SIG-M5 (cell line): ENCODE measurements at places on chromosomes 7 and 10.

DNA sequence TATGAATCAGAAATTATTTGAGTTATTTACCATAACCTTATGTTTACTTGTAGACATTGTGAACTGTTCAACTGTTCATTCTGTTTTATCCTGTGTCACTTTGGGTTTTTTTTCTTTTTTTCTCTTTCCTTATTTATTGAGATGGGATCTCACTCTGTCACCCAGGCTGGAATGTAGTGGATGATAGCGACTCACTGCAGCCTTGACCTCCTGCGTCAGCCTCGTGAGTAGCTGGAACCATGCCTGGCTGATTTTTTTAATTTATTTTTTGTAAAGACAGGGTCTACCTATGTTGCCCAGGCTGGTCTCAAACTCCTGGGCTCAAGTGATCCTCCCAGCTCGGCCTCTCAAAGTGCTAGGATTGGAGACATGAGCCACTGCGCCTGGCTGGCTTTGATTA lies 97.1 kb downstream of the CSTF2T start:
- DNase-seq, result no peak

GRCh38 chr7:137084607-137085380 lies 216.3 kb downstream of the CHRM2 start:
- DNase-seq, result no peak

DNA sequence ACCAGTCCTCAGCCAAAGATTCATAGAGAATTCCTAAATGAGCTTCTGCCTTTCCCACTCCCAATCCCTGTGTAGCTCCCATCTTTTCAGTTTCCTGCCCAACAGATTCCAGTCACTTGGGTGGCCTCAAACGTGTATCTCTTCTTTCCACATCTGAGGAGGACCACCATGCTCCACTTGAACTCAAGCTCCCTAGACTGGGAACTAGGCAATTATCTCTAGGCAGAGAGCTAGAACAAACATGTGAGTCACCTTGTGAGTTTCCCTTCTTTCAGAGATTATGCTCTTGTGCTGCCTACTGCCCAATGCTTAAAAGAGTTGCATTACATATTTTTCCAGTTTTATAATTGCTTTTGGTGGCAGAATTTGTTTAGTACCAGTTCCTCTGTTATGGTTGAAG lies 178.0 kb downstream of the MDFIC start:
- no peak for DNase-seq

DNA sequence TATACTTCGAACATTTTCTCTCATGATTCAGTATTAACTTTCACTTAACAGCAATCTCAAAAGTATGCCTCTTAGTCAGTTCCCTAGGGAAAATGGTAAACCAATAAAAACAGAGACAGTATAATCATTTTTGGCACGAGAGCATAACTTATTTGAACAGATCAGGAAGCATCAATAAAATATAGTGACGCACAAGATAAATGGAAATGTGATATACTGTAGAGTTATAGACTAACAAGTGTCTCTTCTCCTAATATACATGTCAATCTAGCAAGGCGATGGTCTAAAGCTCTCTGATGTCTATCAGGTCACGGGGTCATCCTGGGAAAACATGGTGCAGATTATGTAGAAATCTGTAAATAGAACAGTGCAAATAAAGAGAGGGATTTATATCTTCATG lies 131.6 kb downstream of the HGF start:
- no peak for DNase-seq

DNA sequence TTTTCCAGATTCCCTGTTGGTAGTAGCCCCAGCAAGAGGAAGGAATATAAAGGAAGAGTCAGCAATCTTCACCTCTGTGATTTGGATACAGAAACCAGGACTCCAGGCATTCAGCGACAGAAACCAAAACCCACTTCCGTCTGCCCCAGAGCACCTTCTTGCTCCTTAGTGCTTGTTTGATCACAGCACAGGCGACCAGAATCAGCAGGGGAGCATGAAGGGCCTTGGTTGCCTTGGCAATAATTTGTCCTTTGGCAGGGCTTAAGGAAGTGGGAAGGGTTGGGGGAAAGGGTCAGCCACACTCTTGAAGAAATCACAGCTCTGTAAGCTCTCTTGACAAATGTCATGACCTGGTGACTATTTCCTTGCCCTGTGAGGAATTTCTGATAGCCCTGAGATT lies 379.6 kb downstream of the OTUD1 start:
- DNase-seq, result no peak

- DNase-seq, result no peak
These were observed 67.3 kb upstream of the DNAJB6 start for GRCh38 chr7:157269341-157270059.

DNA sequence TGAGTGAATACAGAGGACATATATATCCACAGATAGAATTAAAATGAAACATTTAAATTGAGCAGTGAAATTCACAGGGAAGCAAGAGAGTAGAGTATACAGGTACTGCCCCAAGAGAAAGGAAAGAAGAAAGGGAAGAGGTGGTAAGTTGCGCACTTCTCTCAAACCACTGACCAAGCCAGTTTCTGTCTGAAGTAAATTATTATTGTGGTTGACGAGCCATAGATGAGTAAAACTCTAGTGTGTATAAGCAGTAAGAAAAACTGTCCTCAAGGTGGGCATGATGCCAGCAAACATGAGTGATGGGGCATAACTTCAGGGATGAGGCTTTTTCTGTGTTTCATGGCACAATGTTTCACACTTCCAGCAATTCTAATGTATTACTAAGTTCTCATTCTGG lies 4.4 kb upstream of the BET1 start:
- DNase-seq, result no peak

- no peak for DNase-seq
These were observed 29.8 kb upstream of the GNA12 start for GRCh38 chr7:2873686-2874551.

- DNase-seq, result no peak
These were observed 25.9 kb downstream of the TNKS2 start for GRCh38 chr10:91824076-91824475.

DNA sequence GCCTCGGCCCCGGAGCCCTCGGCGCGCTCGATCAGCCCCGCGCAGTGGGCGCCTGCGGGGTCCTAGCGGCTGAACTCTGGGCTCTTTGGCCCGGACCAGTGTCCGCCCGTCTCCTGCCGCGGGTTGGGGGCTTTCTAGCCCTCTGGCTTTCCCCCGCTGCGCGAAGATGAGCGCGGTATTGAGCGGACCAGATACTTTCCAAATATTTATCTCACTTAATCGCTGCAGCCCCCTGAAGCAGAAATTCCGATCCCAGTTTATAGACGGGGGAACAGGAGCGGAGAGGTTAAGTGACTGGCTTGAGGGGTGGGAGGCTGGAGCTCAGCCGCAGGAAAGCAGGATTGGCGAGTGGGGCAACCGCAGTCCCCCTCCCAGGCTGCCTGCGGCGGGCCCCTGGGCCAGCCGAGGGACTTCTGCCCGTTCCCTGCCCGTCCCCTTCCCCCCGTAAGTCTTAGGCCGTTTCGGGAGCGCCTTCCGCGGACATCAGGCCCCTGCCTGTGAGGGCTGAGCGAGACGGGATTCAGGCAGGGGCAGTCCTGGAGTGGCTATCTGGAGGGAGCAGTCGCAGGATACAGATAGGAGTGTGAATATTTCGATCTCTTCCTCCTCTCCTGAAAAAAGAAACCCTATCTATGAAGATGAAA lies 565 bp downstream of the STRIP2 start:
- no peak for DNase-seq

- no peak for DNase-seq
These were observed 130.0 kb downstream of the AUTS2 start for GRCh38 chr7:69728304-69728703.

- DNase-seq, result no peak
These were observed 393.6 kb downstream of the CNTNAP2 start for GRCh38 chr7:146510088-146510680.

GRCh38 chr7:51590746-51591145 lies 274.1 kb upstream of the COBL start:
- DNase-seq, result no peak

- DNase-seq, result no peak
These were observed 152.7 kb upstream of the SHH start for GRCh38 chr7:155965010-155965409.

DNA sequence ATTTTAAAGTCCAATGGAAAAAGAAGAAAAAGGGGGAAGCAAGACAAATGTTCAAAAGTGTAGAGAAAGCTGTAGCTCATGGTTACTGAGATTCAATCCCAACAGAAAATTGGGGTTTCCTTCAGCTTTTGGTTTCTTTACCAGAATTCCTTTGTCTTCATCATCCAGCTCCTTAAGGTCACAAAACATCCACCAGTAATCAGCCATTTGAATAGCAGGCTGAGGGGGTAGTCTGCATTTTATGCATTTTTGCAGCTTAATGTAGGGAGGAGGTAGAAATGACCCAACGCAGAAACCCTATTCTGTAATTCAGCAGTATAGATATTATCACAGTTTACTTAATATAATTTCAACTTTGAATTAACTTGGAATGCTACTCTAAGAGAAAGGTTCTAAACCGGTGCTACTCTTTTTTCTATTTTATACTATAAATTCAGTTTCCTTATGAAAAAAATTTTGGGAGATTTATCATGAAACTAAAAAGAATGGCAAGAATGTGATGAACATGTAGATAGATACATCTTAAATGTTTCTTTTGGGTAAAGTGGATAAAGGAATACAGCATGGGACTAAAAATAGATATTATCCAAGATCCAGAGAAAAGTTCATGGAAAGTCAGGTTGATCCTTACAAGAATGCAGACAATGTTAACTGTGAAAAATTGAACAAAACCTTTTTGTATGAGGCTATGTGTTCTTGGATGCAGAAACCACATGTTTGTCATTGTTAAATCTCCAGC lies 596.9 kb downstream of the PHTF2 start:
- DNase-seq, result no peak

GRCh38 chr7:150400008-150400787 lies 21.1 kb downstream of the ZNF775 start:
- no peak for DNase-seq

- no peak for DNase-seq
These were observed 111.0 kb downstream of the NRP1 start for GRCh38 chr10:33223326-33224000.

DNA sequence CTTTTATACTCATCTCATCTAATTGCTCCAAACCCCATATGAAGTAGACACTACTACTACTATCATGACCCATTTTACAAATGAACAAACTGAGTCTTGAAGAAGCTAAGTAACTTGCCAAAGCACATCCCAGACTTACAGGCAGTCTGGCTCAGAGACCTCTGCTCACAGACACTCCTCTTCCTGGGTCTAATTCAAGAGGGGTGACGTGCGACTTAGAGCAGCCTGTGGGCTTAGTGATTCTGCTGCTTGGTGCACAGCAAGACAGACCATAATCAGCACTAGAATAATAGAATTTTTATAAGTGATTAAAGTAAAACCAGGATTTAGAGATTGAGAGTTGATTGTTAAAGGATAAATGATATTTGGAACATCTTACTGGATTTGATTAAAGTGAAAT lies 750.8 kb downstream of the AUTS2 start:
- no peak for DNase-seq
